GM18507 (cell line): ENCODE measurements at places on chromosomes 4 and X.

DNA sequence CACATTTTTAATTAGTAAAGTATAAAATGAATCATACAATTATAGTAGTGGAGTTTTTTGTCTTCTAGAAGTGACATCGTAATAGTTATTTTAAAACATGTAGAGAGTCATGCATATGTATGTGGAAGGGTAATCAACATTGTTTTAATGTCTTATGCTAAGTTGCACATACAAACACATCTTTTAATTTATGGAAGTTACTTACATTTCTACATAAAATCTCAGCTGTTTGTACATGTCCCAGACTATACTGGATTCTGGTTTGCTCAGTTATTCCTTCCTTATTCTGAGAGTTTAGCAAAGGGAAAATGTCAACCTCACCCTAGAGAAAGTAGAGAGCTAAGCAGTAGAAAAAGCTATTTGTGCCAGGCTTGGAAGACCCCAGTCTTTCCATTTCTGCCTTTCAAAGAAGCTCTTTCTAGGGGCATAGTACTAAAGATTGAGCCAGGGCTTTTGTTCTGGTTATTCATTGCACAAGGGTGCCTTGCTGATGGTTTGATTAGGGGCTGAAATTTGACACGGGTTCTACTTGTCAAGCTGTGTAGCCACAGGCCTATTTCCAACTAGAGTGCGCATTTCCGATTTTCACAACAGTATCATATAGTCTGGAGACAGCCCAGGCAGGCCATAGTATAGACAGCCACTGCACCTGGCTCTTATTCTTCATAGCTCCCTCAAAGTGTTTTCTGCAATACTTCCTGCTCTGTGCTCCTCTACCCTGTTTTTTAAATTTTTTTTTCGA lies 106.3 kb downstream of the RPA4 start:
- no peak for DNase-seq

- no peak for DNase-seq
These were observed 16.7 kb downstream of the IRF2 start for GRCh38 chr4:184457535-184458249.

DNA sequence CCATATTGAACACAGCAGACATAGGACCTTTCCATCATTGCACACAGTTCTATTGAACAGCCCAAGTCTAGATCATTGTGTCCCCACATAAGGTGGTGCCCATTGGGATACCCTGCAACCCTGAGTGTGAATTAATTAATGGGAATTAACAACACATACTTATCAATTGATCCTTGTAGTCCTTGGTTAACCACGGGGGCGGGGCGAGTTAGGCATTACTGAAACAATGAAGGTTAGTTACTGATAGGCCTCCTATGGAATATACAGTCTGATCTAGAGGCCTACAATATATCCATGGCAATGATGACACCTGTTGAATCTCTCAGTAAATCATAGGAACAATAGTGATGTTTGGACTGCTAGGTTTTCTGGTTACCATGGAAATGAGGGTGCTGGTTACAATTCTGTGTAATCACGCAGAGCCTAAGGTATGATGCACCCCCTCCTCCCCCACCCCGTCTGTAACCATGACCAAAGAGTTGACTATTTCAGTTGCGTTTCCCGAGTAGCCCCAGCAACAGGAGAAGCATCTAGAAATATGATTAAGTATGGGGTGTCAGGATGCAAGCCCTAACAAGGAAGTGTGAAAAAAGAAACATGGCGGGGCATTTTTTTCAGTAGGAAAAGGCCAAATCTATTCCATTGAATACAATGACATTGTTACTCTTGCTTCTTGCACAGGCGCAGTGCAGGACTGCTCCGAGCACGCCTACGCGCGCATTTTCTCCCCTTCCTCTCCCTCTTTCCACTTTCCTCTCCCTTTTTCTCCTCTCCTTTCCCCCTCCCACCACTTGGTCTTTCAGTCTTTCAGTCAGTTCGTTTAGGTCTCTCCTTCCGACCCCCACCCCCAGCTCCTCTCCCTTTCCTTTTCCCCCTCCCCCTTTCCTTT lies 677 bp upstream of the NONO start:
- DNase-seq = peak; percentile 1

GRCh38 chr4:126800575-126801141 lies 832.1 kb upstream of the INTU start:
- DNase-seq = no peak

- DNase-seq = no peak
These were observed 156.1 kb upstream of the RAPGEF2 start for GRCh38 chr4:158946825-158947224.

DNA sequence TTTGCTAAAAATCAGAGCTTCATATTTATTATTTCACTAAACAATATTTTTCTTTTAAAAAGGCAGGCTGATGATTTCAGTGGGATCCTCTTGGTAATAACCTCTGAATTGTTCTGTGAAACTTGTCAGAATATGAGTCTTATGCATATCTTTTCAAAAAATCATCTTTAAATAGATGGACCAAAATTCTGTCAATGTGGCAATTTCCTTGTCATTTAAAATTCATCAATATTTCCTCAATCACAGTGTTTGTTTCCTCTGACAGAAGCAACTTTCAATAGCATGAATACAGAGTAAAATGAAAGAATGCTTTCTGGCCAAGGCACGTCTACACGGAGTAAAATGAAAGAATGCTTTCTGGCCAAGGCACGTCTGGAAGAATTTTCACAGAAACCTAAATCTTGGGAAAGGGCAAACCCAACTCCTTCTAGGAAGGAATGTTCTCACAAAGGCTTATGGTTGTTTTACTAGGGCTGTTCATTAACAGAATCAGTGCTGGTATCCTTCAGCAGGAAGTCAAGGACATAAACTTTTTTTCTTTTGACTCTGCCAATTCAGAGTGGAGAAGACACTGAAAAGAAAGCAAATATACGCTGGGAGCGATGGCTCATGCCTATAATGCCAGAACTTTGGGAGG lies 99.0 kb upstream of the GPR34 start:
- DNase-seq = no peak

DNA sequence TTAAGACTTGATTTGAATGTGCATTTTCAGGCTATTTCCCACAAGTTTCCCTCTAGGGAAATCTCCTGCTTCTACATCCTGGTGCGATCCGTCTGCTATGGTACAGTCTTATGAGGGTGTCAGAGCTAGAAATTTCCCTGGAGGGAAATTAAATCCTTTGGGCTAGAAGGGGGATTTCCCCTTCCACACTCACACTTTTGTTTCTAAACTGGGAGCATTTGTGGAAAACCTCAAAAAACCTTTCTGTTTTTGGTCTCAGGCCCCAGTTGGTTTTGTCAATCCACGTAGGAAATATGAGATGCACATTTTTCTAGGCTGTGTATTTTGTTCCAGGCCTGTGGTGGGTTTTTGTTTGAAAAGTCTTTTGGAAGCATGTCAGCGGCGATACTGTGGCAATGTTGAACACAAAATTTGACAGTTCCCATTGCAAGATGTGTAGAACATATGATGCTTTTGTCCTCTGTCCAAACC lies 17.8 kb downstream of the HMGB3 start:
- DNase-seq = no peak

DNA sequence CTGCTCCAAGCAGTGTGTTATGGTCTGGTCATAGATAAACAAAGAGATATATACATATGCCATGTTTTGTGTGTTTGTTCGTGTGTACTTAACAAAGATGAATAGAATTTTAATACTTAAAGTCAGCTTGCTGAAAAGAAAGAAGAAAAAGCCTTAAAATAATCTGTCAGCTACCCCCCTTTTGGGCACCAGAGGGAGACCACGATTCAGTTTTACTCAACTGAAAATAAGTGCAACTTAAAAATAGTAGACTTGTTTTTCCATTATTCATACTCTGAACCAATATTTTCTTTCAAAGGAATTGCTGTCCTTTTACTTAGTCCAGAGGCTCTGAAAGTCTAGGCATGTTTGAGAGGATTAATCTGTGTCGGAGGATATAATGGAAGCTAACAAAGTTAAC lies 181.7 kb upstream of the AGTR2 start:
- DNase-seq = no peak

DNA sequence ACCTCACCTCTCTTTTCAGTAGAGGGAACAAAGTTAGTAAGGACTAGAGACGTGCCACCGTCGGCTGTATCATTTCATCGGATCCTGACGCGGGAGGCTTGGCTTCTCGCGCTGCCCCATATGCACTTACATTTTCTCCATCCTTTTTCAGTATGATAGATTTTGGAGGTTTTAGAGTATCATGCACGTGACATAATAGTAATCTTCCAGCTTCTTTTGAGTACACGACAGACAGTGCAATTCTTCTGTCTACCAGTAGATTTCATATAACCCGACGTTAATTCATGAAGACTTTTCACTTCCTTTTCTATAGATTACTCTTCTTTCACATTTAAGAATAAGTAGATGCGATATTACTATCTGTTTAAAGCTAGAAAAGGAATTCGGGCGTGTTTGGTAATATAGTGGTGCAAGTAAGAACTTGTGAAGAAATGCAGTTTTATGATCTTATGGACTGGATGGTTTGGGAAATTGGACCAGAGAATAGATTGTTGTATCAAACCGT lies 1.0 kb downstream of the CDS1 start:
- no peak for DNase-seq

DNA sequence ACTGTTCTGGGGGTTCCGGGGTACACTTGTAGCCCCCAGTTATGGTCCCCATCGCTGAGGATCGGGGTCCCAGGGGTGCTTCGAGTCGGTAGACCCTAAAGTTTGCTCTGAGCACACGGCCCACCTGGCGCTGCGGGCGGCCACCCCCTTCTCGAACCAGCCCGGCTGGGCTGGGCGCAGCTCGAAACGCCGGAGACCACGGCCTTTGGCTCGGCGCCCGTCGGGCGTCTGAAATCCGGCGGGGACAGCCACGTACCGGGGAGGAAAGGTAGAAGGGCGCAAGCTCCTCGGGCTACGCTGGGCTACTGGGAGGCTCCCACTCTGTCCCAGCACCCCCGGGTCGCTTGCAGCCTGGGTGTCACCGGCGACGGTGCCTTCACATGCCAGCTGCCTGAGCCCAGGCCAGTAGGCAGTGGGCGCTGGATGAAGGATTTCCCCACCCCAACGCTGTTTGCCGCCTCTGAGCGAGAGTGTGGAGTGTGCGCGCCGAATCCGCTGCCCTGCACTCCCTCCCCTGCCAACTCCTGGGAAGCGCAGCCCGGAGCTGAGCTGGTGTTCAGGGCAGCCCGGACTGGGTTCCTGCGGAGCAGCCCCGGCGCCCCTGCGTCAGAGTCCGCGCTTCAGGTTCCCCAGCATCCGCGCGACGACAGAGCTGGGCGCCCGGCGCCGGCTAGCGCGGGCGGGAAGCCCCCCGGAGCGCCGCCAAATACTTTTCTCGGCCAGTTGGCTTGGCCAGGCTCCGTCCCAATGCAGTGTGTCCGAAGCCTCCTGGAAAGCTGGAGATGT lies 637 bp downstream of the MAMLD1 start:
- no peak for DNase-seq

GRCh38 chr4:47462799-47463234 lies 685 bp downstream of the COMMD8 start:
- no peak for DNase-seq

- DNase-seq = no peak
These were observed 739.3 kb upstream of the FTHL17 start for GRCh38 chrX:31811106-31811505.

- no peak for DNase-seq
These were observed 419.1 kb upstream of the LCORL start for GRCh38 chr4:18440527-18441202.

- no peak for DNase-seq
These were observed 38.5 kb upstream of the STPG2 start for GRCh38 chr4:98181809-98182208.

DNA sequence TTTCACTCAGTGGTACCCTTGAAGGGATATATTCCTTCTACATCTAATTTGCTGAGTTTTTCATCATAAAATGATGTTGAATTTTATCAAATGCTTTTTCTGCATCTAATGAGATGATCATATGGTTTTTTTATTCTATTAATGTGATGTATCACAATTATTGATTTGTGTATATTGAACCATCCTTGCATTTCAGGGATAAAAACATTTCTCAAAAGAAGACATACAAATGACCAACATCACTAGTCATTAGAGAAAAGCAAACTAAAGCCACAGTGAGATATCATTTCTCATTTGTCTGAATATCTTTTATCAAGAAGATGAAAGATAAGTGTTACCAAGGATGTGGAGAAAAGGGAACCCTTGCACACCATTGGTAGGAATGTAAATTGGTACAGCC lies 65.7 kb upstream of the MXD4 start:
- no peak for DNase-seq

- DNase-seq = no peak
These were observed 72.1 kb downstream of the CLNK start for GRCh38 chr4:10612476-10612875.

- no peak for DNase-seq
These were observed 140.9 kb upstream of the ANK2 start for GRCh38 chr4:112908511-112908910.
